ENCODE measurements at places on chromosomes 1 and 21.
A peak's percentile ranks its signal among the peaks of the same experiment; 100 is the strongest.

- DNase-seq: no peak
Observed at GRCh38 chr1:61079296-61079897, 3.0 kb upstream of the NFIA start.

DNA sequence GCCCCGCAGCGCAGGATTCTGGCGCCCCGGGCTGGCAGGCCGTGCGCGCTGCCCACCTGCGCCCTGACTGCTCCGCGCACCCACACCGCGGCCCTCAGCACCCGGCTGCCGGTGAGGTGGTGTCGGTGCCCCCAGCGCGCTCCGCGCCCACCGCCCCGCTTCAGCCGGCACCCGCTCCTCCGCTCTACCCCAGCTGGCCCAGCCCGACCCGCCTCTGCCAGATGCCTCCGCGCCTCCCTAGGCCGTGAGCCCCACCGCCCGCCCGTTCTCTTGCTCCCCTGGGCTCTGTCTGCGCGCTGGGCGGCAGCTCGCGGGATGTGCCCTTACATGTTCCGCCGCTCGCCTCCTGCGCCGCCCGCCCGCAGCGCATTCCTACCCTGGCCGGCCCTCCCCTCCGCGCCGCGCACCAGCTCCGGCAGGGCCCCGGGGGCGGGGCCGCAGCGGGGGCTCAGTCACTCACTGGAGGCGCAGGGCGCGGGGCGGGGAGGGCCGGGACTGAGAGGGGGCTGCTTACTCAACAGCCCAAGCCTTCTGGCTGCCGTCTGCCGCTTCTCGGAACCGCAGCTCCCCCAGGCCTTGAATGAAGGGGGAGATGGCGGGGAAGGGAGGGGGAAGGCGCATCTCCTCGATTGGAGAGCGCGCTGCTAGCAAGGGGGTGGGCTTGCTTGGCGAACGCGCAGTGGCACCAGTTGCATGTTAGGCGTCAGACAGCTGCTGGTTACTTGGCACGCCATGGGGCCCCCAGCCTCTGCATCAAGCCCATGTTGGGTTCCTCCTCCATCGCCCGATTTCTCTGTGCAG lies at the start of gene PHLDA3:
Gene PHLDA3 (minus strand): TSS at position 345 of the 801 bp plus-strand sequence. CDS start 402 bp downstream, outside the sequence.
- DNase-seq: peak; percentile 83

DNA sequence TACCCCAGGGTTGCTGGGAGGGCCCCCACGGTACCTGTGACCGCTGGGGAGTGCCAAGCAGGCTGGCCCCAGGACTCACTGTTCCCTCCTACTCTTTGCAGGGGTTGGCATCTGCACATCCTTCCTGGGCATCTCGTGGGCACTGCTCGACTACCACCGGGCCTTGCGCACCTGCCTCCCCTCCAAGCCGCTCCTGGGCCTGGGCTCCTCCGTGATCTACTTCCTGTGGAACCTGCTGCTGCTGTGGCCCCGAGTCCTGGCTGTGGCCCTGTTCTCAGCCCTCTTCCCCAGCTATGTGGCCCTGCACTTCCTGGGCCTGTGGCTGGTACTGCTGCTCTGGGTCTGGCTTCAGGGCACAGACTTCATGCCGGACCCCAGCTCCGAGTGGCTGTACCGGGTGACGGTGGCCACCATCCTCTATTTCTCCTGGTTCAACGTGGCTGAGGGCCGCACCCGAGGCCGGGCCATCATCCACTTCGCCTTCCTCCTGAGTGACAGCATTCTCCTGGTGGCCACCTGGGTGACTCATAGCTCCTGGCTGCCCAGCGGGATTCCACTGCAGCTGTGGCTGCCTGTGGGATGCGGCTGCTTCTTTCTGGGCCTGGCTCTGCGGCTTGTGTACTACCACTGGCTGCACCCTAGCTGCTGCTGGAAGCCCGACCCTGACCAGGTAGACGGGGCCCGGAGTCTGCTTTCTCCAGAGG lies 6.8 kb downstream of the XKR8 start:
- no peak for DNase-seq

GRCh38 chr1:29121516-29121935 lies 2.2 kb downstream of the TMEM200B start:
- no peak for DNase-seq

- peak; percentile 70 for DNase-seq
Observed at GRCh38 chr1:218584418-218585155, 239.5 kb downstream of the TGFB2 start.

- no peak for DNase-seq
Observed at GRCh38 chr1:233102341-233102740, 151.9 kb downstream of the NTPCR start.

GRCh38 chr1:157517016-157517415 lies 35.3 kb downstream of the FCRL5 start:
- no peak for DNase-seq

GRCh38 chr1:3732434-3733093 lies 19.7 kb upstream of the CCDC27 start:
- DNase-seq: no peak

GRCh38 chr1:88371436-88372023 lies 312.5 kb upstream of the PKN2 start:
- DNase-seq: no peak

- no peak for DNase-seq
Observed at GRCh38 chr21:42200906-42201614, 17.9 kb upstream of the ABCG1 start.

- DNase-seq: peak; percentile 5
Observed at GRCh38 chr1:35809114-35810095, 1.6 kb downstream of the AGO4 start.

GRCh38 chr1:65097076-65097475 lies 50.9 kb upstream of the AK4 start:
- no peak for DNase-seq

DNA sequence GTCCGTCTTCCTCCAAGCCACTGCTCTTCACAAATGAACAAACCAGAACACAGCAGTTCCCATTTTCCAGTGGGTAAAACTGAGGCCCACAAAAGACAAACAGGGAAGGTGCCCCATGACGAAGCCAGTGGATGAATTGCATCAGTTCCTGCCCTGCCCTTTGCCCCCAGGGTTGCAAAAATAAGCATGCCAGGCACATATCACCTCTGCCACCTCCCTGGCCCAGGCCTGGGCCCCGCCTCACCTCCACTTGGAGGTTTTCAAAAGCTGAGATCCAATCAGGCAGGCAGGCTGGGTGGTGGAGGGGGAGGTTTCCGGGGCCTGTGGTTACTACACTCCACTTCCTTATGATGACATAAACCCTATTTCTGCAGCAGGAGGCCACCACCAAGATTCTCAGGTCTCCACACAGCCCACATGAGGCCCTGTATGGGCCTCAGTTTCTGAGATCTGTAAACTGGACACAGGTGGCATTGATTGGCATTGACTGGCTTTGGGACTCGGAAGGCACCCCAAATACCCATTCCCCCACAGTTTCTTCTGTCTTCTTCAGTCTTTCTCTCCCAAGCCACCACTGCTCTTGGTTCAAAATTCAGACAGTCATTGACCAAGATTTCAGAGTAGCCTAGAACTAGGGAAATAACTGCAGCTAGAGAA lies 4.1 kb downstream of the KIF21B start:
- peak; percentile 61 for DNase-seq

GRCh38 chr1:36675106-36675505 lies 192.4 kb upstream of the CSF3R start:
- no peak for DNase-seq

DNA sequence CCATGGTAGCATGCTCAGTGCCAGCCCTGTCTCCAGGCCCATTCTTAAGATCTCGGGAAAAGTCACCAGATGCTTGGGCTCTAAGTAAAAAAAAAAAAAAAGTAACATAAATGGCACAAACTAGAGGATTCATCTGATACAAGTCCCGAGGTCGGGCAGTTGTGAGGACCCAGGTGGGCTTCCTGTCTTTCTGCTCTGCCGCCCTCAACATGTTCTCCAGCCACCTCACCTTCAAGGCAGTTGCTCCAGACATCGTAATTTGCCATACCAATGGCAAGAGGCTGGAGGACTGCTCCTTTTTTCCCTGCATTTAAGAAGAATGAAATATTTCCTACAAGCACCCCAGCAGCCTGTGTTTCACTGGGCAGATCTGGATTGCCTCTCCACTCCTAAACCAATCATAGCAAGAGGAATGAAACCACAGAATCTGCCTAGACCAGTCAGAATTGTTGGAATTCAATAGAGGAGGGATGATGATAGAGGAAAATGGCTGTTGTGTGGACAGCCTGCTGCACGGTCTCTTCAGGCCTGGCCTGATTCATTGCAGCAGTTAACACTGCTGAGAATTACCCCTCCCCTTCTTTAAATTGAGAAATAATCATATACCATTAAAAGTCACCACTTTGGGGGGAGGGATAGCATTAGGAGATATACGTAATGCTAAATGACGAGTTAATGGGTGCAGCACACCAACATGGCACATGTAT lies 5.4 kb downstream of the HMGN2 start:
- no peak for DNase-seq

DNA sequence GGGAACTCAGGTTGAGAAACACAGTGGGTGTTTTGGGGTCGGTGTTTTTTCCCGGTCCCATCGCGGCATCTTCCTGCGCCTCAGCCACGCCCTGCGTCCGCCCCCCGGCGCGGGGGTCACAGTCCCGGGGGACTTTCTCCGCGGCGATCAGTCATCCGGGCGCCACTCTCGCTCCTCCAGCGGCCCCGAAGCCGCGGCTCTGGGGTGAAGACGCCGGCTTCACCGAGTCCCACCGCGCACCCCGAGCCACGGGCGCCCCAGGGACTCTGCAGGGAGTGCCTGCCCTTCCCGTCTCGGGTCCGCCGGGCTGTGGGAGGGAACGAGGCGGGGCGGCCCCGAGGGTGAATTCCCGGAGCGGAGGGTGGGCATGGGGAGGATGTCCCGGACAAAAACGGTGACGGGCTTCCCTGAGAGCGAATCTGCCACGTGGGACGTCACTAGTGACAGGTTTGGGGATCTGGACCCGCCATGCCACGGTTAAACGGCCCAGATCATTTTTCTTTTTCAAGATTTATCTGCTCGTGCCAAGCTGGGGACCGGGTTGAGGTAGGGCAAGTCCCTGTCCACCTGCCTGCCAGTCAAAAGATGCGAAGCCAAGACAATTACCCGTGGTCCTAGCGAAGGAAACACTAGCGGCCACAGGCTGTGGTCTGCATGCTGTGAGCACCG lies 717 bp upstream of the BATF3 start:
- no peak for DNase-seq

- no peak for DNase-seq
Observed at GRCh38 chr1:192108161-192108560, 50.1 kb upstream of the RGS18 start.

DNA sequence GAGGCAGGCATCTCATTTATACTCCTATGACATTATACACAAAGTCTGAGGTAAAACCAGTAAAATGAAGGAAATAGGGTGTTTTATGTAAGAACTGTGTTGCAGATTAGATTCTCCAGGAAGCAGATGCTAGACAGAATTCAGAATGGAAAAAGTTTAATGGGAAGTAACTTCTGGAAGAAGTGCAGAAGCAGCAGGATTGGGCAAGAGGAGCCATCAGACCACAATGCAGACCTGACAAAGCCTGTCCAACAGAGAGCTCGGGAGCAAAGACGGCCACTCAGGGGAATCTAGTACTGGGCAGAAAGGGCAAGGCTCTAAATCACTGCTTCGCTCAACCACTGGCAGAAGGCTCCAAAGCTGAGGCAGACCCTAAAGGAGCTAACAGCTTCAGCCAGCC lies 33.7 kb downstream of the FBXO42 start:
- peak; percentile 50 for DNase-seq
